NK-92 treated with Interleukin-12 subunit alpha and Interleukin-12 subunit beta, amount 100 ng/mL, for 24 hours (cell line): ENCODE measurements at places on chromosomes 6 and 20.

- DNase-seq = no peak
Observed at GRCh38 chr6:102389994-102390393, 996.5 kb downstream of the GRIK2 start.

GRCh38 chr20:38062890-38063289 lies 29.3 kb downstream of the RPRD1B start:
- DNase-seq = no peak

- no peak for DNase-seq
Observed at GRCh38 chr6:43771210-43771857, 1.3 kb downstream of the VEGFA start.

- DNase-seq = no peak
Observed at GRCh38 chr6:8110725-8111124, 8.4 kb upstream of the EEF1E1 start.

DNA sequence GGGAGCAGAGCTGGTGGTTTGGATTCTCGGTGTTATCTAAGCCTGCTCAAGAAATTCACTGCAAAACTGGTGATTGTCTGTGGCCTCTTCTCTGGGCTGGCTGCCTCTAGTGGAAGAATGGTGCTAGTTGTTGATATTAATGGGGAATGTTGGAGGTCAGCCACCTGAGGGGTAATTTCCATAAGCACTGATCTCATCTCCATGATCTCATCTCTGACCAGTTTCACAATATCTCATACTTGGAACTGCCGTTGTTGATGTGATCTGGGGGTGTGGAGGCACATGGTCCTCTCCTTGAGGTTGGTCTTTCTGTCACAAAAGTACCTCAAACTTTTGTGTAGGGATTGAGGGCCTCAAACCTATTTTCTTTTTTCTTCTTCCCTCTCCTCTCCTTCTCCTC lies 102.6 kb downstream of the CD109 start:
- DNase-seq = no peak

DNA sequence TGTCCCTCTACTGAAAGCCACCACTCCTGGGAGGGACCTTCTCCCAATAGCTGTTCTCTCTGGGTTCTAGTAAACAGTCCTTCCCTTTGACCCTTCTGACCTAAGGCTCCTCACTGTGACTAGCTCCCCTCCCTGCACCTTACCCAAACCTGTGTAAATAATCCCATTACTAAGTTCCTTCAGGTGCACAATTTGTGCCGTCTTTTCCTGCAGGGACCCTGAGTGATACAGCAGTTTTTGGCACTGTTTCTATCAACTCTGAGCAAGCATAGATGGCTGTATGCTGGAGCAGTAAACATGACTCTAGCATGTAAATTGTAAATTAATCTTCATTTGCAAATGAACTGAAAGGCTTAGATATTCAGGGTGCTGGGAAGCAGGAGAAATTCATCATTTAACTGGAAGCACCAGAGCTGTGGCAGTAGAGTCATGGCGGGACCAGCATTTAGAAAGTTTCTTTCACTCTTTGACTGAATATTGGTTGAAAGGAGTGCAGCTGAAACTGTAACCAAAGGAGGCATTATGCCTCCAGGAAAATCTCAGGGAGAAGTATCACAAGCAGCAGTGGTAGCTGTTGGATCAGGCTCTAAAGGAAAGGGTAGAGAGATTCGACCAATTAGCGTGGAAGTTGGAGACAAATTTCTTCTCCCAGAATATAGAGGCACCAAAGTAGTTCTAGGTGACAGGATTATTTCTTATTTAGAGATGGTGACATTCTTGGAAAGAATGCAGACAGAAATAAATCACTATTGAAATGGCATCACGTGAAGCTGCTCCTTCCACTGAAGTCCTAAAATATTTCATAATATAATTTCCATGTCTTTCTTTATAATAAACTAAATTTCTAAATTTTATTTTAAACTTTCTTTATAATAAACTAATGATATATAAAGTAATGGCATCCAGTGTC lies 117.8 kb downstream of the TCP11 start:
- DNase-seq = no peak

- no peak for DNase-seq
Observed at GRCh38 chr6:149196091-149196490, 121.4 kb upstream of the TAB2 start.

GRCh38 chr6:113920663-113921267 lies 50.2 kb downstream of the HDAC2 start:
- no peak for DNase-seq

GRCh38 chr20:4441871-4442270 lies 279.8 kb upstream of the PRND start:
- DNase-seq = no peak

DNA sequence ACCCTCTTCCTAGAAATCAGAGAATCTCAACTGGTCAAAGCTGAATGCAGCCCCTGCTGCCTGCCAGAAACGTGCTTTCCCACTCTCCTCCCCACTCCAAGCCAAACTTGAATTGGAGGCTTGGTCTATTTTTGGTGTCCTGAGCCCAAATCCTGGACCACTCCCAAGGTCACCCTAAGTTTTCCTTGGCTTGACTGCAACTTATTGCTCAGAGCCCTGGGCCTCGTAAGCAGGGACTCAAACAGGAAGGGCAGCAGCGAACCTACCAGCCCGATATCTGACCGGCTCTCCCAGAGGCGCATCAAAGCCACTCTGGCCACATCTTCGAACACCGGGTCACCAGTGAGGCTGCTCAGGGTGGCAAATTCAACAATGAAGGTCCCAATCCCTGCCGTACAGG lies 12.7 kb downstream of the EDEM2 start:
- no peak for DNase-seq

DNA sequence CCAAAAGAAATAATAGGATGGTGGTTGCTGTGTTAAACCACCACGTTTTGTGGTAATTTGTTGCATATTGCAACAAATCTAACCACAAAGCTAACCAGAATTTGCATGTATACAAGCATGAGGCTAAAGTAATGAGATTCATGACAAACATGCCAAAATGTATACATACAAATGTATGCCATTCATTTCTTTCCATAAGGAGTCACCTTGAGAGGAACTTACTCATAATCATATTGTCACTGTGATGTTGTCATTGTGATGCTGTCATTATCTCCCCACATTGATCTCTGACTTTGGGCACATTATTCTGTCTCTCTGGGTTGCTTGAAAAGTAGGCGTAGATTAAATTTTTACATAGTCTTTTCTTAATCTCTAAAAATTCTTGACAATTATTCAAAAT lies 886.8 kb upstream of the FLRT3 start:
- DNase-seq = no peak

- DNase-seq = no peak
Observed at GRCh38 chr6:20159781-20160540, 52.3 kb downstream of the MBOAT1 start.

DNA sequence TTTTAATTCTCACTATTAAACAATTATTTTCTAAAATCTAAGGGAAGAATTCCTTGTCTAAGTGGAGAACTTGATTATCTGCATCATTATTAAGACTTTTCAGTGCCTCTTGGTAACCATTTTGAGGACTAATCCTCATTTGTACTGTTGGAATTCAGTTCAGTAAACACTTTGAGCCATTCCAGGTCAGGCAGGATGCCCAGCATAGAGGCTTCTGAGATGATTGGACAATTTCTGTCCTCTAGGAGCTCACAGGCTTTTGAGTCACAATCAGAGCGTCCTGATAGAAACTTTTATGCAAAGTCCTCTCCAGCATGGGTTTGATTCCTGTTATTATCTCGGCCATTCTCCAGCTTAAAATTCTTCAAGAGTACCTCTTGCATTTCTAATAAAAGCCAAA lies 1304.6 kb downstream of the EPHA7 start:
- no peak for DNase-seq

GRCh38 chr6:122648726-122649125 lies 38.5 kb downstream of the PKIB start:
- DNase-seq = no peak

GRCh38 chr20:38357653-38358207 lies 11.4 kb downstream of the LBP start:
- DNase-seq = no peak
